Naive thymus-derived CD8-positive, alpha-beta T cell (primary cell): ENCODE measurements at places on chromosomes 16 and 17. TPM values are rescaled to one million over a fixed set of nuclear protein-coding genes. Genes with fewer than 3 reads are reported as not detected.
A peak's percentile ranks its signal among the peaks of the same experiment; 100 is the strongest.

PYY gene
- not detected for total RNA-seq

TNK1 gene
- total RNA-seq = 23.1 TPM

GEMIN4 gene
- total RNA-seq = 37.8 TPM

QPRT gene
- total RNA-seq = 0.55 TPM

DNA sequence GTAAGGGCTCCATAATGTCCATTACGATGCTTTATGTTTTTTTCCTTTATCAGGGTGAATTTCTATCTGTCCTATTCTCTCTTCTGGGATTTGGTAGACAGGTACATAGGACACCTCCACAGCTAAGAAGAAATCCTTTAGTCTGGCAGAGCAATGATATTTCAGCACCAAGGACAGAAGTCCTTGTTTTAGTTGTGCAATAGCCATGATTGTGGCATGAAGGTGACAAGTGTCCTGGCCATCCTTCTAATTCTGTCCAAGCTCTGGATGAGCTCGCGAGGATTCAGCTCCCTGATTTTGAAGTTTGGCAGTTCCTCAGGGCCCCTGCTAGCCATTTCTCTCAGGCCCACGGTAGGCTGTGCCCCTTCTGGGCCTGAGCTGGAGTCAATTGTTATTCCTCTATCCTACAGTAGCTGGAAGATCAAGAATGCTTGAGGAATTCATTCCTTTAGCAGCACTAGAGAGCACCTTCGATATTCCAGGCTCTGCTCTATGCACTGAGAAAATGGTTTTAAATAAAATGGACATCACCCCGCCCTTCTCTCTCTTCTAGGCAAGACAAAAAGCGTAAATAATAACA lies 320.8 kb downstream of the XYLT1 start:
- DNase-seq = no peak

DNA sequence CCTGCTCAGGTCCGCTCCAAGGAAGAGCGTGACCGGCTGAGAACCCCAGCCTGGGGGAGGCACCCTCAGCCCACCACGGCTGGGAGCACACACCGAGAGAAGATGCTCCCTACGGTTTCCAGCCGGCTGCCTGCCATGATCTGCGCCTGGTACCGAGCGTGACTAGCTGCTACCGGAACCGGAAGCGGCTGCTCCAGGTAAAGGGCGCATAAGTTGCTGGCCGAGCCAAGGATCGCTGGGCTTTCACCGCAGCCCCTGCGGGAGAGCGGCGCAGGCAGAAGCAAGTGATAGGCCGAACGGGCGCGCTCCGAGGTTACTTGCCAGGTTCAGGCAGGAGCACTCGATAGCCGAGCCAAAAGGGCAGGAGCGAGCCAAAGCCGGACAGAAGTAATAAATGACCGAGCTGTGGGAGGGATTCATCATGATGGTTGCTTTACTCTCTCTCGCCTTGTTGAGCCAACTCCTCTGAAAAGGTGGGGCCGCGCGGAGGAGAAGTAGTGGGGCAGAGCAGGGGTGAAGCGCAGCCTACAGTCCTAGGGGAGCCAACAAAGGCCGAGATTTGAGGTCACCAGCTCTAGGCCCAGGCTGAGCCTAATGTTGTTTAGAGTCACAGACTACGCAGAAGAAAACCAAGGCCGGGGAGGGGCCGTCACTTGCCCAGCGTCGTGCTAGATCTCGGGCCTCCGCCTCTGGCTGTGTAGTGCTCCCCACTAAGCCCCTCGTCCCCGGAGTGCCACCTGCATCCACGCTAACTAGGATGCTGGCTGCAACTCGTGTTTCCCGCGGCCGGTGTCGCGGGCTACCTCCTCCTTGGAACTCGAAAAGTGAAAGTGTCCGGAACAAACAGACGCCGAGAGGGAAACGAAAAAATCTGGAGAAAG lies at the start of gene MRPS23:
Gene MRPS23 (minus strand): TSS at position 171 of the 881 bp plus-strand sequence. CDS start 34 bp downstream, at position 137.
- DNase-seq = peak; percentile 95

- DNase-seq = no peak
These were observed 9.6 kb downstream of the GALK1 start for GRCh38 chr17:75755205-75755901.

- DNase-seq = no peak
These were observed 8.4 kb downstream of the DLX3 start for GRCh38 chr17:49986396-49987289.

- DNase-seq = no peak
These were observed 31.8 kb downstream of the TPSG1 start for GRCh38 chr16:1193143-1193824.

DNA sequence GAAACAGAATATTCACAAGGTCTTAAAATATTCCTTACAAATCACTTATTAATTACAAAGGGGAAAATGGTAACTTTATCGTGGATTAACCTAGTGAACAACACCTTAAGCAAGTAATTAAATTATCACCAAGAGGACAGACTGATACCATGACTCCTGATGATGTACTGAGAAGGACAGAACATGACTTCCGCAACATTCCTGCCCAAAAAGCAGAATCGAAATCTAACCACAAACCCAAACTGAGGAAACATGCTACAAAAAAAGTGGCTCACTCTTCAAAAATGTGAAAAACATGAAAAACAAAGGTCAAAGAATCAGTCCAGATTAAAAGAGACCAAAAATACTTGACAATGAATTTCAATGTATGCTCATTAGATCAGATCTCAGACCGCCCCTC lies 151.5 kb downstream of the AATF start:
- DNase-seq = no peak

DNA sequence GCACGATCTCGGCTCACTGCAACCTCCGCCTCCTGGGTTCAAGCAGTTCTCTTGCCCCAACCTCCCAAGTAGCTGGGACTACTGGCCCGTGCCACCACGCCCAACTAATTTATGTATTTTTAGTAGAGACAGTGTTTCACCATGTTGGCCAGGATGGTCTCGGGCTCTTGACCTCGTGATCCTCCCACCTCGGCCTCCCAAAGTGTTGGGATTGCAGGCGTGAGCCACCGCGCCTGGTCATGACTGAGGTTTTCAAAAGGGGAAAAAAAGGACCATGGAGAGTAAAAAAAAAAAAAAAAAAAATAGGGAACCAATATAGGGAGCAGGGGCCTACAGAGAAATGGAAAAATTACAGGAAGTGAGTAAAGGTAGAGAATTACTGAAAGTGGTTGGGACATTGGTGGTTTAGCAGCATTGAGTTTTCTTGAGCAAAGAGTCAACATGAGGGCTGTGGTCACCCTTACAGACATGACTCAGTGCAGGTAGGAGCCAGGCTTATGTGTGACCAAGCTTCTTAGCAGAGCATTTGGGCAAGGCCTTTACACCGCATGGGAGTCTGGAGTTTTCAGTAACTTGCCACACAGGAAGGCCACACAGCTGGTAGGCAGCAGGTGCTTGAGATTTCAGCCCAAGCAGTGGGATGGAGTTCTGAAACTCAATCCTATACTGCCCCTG lies 447.3 kb downstream of the HS3ST3B1 start:
- no peak for DNase-seq

GRCh38 chr16:782766-783403 lies 5.3 kb downstream of the RPUSD1 start:
- no peak for DNase-seq
